ENCODE measurements at places on chromosomes 2 and 18.

- DNase-seq: no peak
Observed at GRCh38 chr2:69715964-69716363, 26.0 kb upstream of the ANXA4 start.

DNA sequence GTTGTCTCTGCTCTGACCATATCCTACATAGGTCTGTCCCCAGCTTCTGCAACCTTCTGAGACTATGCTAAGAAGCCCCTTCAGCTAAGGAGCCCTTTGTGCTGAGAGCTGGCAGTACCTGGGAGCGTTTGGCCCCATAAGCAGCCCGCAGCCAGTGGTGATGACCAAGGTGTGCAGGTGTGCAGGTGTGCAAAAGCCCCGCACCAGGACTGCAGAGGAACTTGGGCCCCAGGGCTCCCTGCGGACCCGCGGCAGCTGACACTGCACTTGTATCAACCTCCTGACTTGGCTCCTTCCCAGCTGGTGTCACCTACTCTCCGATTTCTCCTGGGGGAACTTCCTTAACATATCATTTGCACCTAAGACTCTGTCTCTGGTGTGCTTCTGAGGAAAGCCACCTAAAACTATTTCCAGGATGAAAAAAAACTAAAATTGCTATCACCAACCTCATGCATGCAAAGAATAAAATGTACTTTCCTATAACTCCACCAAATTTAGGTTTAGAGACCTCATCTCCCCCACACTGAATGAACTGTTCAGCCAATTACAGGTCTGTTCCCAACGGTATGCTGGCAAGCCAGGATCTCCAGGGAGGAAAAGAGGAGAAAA, 16.1 kb upstream of the GNAL start:
- DNase-seq: no peak

DNA sequence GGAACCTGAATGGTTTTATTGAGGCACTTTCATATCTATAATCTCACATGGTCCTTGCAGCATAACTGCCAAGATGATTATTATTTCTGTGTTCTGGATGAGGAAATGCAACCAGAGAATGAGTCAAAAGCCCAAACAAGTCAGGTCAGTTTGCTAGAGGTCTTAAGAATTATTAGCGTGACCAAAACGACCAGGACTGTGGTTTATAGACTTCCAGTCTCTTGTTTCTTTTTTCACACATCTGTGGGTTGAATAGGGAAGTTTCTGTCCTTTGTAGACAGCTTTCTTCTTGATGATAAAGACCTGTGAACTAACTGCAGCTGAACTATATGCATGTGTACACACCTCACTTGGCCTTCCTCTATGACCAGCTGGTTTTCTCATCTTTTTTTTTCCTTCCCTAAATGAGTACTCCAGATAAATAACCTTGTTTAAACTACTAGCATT, 13.9 kb downstream of the ADAM23 start:
- no peak for DNase-seq

DNA sequence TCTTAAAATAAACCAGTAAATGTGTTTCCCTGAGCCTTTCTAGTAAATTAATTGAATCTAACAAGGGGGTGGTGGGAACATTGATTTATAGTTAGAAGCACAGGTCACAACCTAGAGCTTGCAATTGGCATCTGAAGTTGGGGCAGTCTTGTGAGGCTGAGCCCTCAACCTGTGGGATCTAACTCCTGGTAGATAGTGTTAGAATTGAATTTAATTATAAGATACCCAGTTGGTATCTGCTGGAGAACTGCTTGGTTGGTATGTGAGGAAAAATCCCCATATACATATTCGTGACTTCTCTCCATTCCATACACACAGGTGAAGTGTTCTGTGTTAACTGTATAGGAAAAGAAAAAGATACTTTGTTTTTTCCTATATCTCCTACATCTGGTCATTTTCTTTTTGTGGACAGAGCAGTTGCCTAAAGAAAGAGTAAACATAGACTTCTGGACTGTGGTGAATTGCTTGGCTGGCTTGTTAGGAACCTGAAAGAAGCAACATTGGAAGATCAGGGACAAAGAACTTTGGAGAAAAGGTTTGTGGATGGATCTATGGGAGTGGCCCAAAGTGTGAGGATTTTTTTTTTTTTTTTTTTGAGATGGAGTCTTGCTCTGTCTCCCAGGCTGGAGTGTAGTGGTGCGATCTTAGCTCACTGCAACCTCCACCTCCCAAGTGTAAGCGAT, 36.7 kb downstream of the THNSL2 start:
- DNase-seq: no peak

- no peak for DNase-seq
Observed at GRCh38 chr18:76494231-76495005, 624 bp downstream of the ZNF516 start.

DNA sequence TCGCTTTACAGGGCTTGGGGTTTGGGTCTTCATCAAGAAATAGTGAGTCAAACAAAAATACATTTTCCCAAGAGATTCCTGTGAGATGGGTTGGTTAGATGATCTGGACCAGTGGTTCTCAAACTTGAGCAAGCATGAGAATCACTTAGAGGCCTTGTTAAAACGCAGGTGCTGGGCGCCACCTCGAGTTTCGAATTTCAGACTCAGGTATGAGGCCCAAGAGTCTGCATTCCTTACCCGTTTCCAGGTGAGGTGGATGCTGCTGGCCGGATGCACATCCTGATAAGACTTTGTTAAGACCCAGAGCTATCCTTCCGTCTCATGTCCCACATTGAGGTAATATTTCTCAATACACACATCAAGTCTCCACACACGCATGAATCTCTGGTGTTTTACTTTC, 707.8 kb upstream of the SALL3 start:
- DNase-seq: no peak

Data from NCI-H524 treated with DMSO at 0.1 percent for 48 hours (cell line).